ENCODE measurements at places on chromosomes 12 and 14.

GRCh38 chr12:91333966-91334365, 151.3 kb upstream of the DCN start:
- DNase-seq, result no peak

- DNase-seq, result no peak
Measured at GRCh38 chr12:109435428-109436187, 41.5 kb downstream of the KCTD10 start.

DNA sequence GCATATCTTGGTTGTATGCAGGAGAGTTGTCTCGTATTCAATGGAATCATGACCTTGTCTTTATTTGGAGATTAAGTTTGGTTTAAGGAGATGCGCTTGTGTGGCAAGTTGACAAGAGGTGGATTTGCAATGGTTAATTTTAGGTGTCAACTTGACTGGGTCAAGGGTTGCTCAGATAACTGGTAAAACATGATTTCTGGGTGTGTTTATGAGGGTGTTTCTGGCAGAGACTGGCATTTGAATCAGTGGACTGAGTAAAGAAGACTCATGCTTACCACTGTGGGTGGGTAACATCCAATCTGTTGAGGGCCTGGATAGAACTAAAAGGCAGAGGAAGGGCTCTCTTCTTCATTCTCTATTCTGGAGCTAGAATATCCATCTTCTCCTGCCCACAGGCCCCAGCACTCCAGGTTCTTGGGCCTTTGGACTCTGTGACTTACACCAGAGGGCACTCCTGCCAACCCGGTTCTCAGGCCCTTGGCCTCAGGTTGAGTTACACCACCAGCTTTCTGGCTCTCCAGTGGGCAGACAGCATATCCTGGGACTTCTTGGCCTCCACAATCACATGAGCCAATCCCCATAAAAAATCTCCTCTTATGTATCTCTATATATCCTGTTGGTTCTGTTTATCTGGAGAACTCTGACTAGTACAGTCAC, 141.5 kb upstream of the ARID2 start:
- DNase-seq, result no peak

GRCh38 chr14:63432228-63432627, 110.9 kb downstream of the PPP2R5E start:
- no peak for DNase-seq

- no peak for DNase-seq
Measured at GRCh38 chr14:85273099-85273677, 256.8 kb upstream of the FLRT2 start.

GRCh38 chr14:61290701-61291100, 9.6 kb upstream of the TMEM30B start:
- DNase-seq, result no peak

- DNase-seq, result no peak
Measured at GRCh38 chr12:39618701-39619100, 902 bp downstream of the ABCD2 start.

DNA sequence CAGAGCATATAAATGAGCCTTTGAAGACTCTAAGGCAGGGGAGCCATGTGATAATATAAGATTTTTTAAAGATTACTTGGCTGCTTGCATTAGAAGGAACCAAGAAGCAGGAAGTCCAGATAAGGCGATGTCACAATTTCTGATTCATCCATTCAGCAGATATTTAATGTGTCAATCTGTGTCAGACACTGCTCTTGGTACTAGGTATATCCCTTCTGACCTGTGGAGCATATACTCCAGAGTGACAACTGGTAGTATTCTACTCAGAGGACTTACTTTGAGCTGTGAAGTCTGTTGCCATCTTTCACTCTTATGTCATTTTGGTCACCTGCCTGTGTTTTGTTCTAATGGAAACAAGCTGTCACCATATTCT, 10.7 kb downstream of the EID3 start:
- no peak for DNase-seq

- DNase-seq, result no peak
Measured at GRCh38 chr14:75689012-75689411, 28.0 kb downstream of the TTLL5 start.

GRCh38 chr12:121974026-121974985, 47.4 kb upstream of the BCL7A start:
- no peak for DNase-seq

DNA sequence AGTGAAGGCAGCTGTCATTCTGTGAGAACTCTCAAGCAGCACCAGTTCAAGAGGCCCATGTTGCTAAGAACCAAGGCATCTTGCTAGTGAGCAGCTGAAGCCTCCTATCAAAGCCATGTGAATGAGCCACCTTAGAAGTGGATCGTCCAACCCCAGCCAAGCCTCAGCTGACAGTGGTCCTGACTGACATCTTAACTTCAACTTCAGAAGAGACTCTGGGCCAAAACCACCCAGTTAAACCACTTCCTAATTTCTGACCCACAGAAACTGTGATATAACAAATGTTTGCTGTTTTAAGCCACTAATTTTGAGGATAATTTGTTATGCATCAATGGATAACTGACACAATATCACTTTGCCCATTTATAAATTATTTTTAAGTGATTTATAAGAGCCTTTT, 256.0 kb downstream of the RPAP3 start:
- DNase-seq, result no peak

DNA sequence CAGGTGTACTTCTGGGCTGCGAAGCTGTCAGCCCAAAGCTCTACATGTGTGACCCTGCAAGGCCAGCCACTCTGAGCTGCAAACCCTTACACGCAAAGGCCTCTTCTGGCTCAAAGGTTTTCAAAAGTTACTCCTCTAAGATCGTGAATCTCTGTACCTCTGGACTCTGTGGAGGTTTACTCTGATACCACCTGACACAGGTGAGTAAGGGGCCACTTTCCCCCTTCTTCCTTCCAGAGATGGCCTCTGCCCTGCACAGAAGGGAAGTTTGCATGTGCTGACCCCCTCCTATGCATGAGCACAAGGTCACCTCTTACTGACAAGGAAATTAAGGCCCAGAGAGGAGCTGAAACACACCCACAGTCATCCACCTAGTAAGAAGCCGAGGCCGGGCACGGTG, 14.5 kb downstream of the ITPK1 start:
- DNase-seq, result no peak

DNA sequence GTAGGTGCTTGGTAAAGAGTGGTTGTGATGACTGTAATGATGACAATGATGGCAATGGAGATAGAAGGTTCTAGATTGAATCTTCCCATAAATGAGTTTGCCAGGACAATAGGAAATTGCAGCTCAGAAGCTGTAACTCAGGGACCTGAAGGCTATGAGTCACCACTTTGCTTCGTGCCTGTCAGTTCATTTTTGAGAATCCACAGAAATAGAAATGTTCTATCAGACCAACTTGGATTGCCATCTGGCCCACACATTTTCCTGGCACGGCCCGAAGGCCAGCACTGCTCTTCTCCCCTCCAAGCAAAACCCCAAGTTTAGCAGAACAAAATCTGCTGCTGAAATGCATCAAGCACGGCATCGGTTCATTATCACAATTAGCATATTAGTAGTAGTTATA, 1127.0 kb downstream of the BCL11B start:
- DNase-seq, result no peak

- DNase-seq, result peak; percentile 51
Measured at GRCh38 chr12:3777206-3777809, 24.4 kb upstream of the CRACR2A start.

GRCh38 chr14:91692075-91692474, 39.8 kb downstream of the CATSPERB start:
- DNase-seq, result no peak

- peak; percentile 7 for DNase-seq
Measured at GRCh38 chr12:115354007-115354890, 670.3 kb upstream of the TBX3 start.

DNA sequence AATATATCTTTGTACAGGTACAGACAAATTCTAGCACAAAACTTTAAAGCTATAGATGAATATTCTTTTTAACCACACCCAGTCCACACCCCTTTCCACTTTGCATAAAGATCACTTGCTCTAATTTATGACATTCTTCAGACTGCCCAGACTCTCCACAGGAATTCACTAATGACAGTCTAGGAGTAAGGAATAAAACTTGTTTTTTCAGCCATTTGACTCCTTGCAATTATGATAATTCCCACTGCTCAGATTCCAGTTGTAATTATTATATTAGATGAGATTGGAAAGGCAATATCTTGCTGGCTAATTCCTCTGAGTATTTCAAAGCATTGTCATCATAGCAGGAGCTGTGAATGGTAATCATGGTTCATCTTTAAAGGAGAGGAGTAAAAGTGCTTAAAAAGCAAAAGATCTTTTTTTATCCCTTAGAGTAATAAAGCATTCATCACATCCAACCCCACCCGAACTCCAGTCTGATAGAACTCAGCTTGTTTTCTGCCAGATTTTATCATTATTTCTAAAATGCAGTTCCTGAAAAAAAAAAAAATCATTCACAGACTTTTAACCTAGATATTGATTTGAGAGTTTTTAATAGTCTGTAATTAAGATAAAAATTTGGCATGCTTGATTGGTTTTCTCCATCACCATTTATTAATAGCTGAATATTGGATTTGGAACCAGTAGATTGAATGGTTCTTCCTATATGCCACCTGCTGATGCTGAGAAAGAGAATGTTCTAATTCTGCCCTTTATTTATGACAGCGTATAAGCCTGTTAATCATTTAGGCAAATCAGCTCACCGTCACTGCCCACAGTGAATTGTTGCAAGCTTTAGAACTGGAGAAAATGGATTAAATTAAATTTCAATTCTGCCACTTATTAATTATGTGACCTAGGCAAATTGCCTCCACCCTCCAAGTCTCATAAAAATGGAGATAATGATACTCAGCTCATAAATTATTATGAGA, 93.9 kb upstream of the RASSF8 start:
- DNase-seq, result no peak

DNA sequence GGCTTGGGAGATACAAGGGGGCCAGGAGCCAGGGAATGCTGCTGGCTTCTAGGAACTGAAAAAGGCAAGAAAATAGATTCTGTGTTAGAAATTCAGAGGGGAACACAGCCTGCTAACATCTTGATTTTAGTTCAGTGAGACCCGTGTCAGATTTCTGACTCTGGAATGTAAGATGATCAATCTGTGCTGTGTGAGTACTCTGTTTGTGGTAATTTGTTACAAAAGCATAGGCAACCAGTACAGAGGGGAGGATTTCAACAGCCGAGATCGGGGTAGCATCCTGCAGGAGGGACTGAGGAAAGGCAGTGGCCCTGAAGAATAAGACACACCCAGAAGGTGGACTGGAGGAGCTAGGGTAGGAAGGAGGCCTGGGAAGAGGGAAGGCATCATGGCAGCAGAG, 410.0 kb upstream of the CCDC196 start:
- DNase-seq, result no peak

GRCh38 chr14:94620597-94620996, 8.4 kb downstream of the SERPINA3 start:
- no peak for DNase-seq
